NCI-H1694 treated with DMSO at 0.1 percent for 48 hours (cell line): ENCODE measurements at places on chromosomes 4 and X.

- DNase-seq: no peak
Measured at GRCh38 chr4:25350561-25350960, 26.5 kb upstream of the ANAPC4 start.

DNA sequence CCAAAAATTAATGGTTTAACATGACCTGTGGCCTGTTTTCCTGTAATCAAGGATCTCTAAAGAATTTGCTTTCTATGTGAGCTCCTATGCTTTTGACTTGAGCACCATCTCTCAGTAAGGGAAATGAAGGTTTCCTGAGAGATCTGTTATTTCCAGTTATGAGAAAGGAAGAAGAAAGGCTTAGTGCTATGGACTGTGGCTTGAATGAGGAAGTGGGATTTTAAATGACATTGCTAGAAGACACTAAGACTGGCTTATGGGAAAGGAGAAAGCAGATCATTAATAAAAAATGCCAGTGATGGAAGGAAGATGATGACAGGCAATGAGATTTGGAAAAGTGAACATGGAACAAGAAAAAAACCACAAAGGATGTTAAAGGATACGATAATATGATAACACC is 285.4 kb downstream of the OPHN1 start:
- DNase-seq: no peak

DNA sequence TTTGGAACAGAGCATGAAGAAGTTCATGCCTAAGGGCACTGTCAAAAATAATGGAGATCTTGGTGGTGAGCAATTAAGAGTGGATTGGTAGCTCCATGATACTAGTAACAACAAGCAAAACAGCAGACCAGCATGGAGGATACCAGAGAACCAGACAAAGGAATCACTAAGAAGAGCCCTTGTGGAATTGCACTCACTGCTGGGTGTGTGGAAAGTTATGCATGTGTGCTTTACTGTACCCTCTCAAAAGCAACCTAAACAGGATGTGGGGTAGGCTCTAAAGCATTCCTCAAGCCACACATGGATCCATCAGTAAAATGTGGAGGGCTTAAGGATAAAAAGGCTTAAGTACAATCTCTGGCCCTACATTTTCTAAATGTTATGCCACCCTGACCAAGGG is 69.5 kb downstream of the AR start:
- no peak for DNase-seq

- no peak for DNase-seq
Measured at GRCh38 chr4:159401791-159402380, 299.0 kb downstream of the RAPGEF2 start.

- no peak for DNase-seq
Measured at GRCh38 chrX:102988517-102988916, 51.4 kb downstream of the RAB40AL start.

DNA sequence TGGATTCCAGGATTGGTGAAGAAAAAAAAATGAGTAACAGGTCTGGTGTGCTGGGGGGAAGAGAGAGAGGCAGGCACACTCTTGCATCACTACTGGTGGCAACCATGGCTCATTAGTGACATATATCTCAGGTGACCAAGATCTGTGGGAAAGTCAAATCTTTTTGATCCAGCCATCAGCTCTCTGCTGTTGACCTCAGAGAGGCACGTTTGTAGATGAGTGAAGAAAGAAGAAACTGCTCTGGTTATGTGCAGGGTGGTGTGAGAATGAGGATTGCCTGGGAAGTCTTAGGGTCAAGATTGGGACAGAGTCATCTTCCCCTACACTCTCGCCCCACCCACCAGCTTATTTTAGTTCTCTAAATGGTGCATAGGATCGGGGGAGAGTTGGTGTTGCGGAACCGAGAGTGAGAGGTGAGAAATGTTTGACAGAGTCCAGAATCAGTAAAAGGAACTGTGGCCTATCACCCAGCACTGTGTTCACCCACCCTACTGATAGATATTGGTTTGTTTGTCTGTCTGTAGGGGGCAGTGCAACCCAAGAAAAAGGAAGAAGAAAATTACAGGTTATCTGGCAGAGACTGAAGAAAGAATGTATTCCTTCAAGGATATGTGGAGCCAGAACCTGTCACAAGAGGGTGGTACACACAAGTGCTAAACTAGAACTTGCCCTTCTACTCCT is 21.9 kb downstream of the ARMCX6 start:
- DNase-seq: peak; percentile 16

DNA sequence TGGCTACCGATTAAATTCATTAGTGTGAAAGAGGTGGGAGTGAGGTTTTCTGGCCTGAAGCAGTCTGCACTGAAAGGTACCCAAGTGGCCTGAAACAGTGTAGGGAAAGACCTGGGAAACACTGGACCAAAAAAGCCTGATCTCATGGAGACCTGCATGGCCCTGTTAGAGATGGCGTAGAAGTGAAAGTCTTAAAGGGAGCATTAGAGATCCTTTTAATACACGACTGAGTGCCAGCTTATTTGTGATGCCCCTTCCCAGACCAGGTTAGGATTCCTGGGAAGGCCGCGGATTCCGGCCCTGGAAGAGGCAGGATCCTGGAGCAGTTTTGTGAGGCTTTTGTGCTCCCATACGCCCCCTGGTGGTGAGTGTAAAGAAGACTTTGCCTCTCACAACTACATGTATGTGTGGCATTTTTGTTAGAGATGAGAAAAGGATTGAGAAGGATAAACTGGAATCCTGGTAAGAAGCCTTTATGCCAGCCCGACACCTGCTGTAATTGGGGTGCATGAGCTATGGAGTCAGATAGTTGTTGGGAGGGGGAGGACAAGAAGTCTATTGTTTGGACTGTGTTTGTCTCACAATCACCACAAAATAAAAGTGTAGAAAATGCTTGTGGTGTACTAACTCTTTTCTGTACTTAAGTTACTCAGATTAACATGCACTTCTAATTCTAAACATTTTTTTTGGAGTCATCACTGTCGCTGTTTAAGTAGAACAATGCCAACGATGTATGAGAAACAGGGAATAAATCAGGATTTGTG is 54.0 kb downstream of the JADE1 start:
- peak; percentile 46 for DNase-seq

DNA sequence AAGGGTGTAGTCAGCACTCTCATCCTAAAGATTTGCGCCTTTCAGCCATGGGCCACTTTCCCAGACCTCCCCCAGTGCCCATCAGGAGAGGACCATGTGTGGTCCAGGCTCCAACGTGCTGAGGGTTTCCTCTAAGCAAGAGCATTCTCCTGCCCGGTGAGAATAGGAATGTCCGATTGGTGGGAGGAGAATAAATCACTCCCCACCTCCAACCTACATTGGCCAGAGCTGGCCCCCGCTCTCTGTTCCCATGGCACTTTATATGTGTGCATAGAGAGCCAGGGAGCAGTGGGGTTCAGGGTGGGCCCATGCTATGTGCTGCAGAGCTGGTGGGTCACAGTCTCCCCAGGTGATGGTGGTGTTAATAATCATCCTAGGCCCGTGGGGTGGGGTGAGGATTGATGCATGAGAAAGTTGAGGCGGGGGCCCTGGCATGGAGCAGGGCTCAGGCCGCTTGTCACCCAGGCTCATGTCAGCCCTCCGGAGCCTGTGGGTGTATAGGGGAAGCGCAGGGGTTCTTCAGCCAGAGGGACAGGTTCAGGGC is 6.8 kb upstream of the SORCS2 start:
- DNase-seq: no peak
